ENCODE measurements at places on chromosomes 4 and X. TPM values are rescaled to one million over a fixed set of nuclear protein-coding genes. Genes with fewer than 3 reads are reported as not detected.

DNA sequence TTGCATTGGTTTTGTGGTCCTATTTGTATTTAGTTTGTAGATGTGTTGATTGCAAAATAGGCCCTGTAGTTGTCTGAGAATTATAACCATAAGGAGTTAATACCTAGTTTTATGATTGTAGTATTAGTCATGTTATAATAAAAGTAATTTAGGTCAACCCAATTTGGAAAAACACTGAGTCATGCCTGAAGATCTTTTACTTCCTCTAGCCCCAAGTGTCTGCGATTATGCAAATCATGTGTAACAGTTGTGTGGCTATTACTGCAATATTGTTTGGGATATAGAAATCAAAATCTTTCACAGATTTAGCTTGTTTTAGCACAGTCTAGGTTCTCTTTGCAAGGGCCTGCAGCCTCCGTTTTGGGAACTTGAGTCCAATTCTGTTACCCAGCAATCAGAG, 12.6 kb downstream of the SRD5A3 start:
- DNase-seq: peak; percentile 87

DNA sequence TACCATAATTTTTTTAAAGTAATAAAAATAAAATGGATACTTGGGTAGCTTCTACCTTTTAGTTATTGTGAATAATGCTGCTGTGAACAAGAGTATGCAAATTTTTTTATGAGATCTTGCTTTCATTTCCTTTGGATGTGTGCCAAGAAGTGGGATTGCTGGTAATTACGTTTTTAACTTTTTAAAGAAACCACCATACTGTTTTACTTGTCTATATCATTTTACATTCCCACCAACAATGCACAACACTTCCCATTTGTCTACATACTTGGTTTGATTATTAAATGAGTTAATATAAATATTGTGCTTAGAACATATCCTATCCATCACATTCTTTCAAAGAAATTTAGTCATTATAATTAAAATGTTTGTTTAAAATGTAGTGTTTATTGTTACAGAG, 3.9 kb upstream of the SULT1B1 start:
- DNase-seq: no peak

- DNase-seq: no peak
Measured at GRCh38 chr4:38073596-38074234, 113.5 kb downstream of the PTTG2 start.

GRCh38 chrX:53257166-53257565, 24.2 kb downstream of the IQSEC2 start:
- no peak for DNase-seq

DNA sequence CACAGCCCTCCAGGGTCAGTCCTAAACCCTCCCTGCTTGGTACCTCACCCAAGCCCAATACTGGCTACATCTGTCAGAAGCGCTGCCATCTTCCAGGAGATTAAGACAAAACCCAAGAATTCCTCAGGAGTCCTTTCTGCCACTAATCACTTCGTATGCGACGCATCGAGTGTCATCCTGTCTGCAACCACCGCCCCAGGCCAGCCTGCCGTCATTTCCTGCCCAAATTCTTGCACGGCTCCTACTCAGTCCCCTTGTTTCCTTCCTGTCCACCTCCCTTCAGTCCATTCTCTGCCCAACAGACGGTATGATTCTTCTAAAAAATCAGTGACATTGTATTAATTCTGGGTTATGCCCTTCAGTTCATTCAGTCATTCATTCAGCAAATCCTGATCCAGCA, 113.6 kb downstream of the NFKB1 start:
- no peak for DNase-seq

TIGD4 gene
- 0.36 TPM for total RNA-seq

AWAT1 gene
- total RNA-seq: not detected

FAM9C gene
- total RNA-seq: not detected

CNGA1 gene
- total RNA-seq: not detected

Measured in osteoblast (primary cell).